ENCODE measurements at places on chromosomes 16 and 17.

- no peak for DNase-seq
These were observed 3.0 kb downstream of the SECTM1 start for GRCh38 chr17:82330322-82331239.

DNA sequence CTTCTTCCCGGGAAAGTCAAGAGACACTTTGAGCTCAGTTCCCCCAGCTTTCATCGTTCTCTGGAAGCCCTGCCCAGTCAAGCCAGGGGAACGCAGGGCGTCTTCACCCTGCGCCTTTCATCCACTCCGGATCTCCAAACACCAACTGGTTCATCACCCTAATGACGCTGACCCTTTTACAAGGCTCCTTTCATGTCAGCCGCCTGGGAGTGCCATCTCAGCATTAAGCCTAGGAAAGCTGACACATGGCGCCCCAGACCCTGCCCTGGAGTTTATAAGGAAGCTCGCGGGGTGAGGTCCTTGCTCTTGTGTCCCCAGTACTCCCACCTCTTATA, 594 bp upstream of the DNAJC7 start:
- peak; percentile 34 for DNase-seq

GRCh38 chr16:1548727-1549126, 15.3 kb downstream of the TMEM204 start:
- DNase-seq, result no peak

DNA sequence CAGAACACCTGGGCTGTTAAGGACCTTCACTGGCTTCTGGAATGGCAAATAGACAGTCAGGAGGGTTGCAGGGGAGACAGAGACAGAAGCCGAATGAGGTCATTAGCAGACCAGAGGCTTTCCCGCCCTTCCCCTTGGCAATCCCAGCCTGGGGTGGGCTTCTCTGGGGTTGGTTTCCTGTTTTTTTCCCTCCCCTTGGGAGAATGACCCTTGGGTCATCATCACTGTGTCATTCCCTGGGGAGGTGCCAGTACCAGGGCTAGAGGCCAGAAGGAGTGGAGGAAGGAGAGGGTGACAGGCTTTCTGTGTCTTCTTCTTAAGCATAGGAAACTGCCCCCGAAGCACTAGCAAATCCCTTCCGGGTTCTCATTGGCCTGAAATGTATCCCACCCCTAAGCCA, 42.9 kb upstream of the IL21R start:
- no peak for DNase-seq

GRCh38 chr17:20270369-20270768, 197.0 kb downstream of the LGALS9B start:
- no peak for DNase-seq

- peak; percentile 24 for DNase-seq
These were observed 773 bp downstream of the SYNGR3 start for GRCh38 chr16:1990351-1991134.

DNA sequence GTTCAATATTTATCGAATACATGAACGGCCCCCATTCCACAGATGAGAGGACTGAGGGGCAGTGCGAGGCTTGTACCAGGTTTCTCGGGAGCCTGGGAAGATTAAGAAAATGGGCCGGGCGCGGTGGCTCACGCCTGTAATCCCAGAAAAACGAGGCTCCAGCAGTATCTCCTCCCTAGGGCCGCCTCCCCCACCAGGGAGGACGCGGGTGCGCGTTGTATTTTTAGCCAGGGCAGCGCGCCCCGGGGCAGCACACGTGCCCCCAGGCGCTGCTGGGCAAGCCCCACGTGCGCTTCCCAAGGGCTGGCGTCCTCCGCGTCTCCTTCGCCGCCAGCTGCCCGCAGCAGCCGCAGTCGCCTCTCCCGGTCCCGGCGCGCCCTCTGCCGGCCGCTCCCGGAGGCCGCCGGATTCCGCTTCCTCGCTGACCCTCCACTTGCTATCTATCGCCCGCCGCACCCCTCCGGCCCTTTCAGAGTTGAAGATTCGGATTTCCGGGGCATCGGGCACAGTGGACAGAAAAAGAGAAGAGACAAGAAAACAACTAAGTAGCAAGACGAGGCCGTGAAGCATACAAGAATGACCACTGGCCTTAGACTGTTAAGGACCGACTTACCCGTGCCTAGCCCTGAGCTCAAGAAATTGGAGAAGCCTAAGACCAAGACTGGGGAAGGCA, 1.9 kb upstream of the YBX2 start:
- peak; percentile 56 for DNase-seq

DNA sequence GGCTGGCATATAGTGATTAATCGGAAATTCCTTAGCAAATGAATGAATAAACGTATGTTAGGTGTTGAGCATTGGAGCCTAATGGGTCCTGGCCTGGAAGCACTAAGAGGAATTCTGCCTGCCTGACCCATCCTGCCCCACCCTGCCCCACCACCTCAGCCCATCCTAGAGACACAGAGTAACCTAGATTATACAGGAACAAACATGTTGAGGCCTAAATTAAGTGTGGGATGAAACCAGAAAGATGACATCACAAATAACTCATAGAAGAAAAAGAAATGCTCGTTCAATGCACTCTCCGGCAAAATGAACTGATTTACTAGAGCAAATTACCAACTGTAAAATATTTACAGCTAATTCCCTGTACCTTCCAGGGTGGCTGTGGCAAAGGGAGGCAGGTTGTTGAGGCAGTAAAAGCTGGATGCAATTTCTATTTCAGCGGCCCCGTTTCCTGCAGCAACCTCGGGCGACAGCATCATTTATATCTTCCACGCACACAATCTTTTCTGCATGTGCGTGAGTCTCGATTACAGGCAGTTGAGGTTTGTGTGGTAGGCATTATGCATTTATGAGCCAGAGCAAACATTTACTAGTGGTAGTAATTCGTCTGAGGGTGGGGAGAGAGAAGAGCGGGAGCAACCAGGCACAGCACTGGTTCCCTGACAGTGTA, 417.2 kb downstream of the HS3ST4 start:
- no peak for DNase-seq

DNA sequence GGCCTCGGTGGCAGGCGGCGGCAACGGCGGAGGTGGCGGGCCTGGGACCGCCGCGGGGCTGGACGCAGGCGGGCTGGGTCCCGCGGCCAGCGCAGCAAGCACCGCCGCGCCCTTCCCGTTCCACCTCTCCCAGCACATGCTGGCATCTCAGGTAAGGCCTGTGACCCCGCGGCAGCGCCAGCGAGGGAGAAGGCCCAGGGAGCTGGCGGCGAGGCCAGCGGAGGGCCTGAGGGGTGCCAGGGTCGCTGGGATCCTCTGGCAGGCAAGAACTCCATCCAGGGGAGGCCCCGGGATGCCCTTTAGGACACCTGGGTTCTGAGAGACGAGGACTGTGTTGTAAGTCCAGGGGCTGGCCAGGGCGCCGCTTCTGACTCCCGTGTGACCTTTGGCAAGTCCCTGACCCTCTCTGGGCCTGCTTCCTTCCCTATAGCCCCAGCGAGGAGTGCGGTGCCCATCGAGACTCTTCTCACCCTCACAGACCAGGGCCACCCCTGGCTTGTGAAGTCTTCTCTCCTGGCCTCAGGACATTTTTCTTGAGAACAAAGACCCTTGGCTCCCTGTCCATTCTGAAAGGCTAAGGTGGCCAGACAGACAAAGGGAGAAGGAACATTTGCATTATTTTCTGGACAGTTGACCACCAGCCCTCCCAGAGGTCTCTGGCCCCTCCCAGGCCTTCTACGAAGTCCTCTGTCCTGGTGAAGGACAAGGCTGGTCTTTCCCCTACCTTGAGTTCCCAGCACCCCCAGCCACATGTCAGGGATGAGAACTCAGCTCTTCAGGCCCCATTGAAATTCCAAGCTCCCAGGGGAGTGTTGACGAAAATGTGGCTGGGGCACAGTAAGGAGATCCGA, 6.3 kb downstream of the TBX2 start:
- DNase-seq, result no peak

GRCh38 chr17:4582101-4582501, 2.2 kb upstream of the SMTNL2 start:
- no peak for DNase-seq

GRCh38 chr17:68562736-68563135, 38.4 kb downstream of the FAM20A start:
- no peak for DNase-seq

DNA sequence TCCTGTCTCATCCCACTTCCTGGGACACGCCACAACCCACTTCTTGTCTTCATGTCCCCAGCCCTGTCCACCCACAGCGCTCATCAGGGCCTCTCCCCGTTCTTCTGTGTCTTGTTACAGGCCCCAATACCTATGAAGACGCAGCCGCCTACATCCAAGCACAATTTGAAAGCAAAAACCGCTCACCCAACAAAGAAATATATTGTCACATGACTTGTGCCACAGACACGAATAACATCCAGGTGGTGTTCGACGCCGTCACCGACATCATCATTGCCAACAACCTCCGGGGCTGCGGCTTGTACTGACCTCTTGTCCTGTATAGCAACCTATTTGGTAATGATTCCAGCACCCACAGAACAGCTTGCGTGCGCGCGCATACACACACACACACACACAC, 70.6 kb downstream of the AMFR start:
- no peak for DNase-seq

DNA sequence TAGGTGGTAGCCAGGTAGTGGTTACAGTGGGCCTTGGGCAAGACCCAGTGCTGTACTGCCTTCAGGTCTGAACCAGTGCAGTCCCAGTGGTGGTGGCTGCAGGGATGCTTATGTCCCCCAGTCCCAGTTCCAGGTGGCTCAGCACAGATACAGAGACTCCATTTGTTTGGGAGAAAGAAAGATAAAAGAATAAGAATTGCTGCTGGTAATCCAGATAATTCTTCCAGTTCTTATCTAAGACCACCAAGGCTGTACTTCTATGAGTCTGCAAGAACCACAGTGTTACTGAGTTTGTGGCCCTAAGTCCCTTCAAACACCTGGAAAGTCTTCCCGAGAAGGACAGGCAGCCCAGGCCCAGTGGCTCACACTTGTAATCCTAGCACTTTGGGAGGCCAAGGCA, 33.9 kb upstream of the ATP2C2 start:
- DNase-seq, result no peak

GRCh38 chr16:70712359-70712758, 26.5 kb upstream of the MTSS2 start:
- DNase-seq, result no peak

- no peak for DNase-seq
These were observed 1.1 kb downstream of the CHTF8 start for GRCh38 chr16:69131167-69131838.

- DNase-seq, result no peak
These were observed 15.5 kb upstream of the TMEM94 start for GRCh38 chr17:75440738-75441448.

DNA sequence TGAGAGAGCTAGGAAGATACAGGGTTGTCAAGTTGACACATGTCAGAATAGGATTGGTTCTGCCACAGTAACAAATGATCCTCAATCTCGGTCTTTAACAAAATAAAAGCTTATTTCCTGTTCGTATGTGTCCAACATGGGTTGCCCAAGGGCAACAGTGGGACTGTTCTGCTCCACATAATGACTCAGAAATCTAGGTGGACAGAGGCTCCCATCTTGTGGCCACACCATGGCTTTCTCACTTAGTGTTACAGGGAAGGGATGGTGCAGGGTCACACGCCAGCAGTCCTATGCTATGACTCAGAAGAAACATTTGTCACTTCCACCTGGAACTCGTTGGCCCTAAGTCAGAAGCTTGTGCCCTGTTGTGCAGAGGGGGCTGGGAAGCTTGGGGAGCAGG, 364.9 kb downstream of the SNX29 start:
- no peak for DNase-seq

DNA sequence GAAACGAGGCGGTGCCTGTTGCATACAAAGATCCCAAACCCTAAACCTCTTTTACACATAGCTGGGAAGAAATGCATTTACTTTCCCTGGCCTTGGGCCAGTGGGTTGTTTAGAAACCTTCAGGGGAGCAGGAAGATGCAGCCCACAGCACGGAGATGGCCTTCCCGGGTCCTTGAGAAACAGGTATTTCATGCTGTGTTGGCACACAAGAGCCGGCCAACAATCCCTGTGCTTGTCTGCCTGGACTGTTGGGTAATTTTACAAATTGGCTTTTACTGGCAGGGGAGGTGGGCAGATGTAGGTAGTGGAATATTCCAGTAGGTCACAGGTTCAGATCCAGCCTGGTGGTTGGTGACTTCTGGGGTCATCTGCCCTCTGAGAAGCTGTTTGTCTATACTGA, 148.0 kb downstream of the FOXL1 start:
- no peak for DNase-seq

DNA sequence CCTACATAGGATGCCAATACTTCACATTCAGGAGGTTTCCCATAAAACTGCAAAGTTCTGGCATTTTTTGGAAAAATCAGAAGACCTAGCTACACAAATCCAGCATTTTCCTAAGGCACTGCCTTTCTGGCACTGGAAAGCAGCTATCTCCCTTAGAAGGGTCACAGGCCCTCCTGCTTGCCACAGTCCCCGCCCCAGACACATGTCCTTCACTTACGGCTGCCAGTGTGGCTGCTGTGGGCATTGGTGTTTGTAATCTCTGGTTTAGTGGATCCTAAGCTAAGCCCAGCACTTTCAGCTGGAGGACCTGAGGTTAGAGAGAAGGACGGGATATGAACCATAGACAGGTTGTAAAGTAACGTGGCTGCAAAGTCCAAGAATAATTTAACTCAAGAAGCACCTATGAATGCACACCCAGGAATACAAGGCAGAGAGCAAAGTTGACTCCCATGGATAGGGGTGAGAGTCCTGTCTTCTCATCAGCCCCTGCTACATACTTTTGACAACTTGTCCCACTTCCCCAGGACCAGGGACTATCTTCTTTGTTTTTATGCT, 100.0 kb downstream of the XYLT1 start:
- DNase-seq, result no peak

- no peak for DNase-seq
These were observed 24.8 kb downstream of the PITPNC1 start for GRCh38 chr17:67401598-67402504.

GRCh38 chr17:30378241-30378824, 394 bp upstream of the CPD start:
- DNase-seq, result peak; percentile 43

DNA sequence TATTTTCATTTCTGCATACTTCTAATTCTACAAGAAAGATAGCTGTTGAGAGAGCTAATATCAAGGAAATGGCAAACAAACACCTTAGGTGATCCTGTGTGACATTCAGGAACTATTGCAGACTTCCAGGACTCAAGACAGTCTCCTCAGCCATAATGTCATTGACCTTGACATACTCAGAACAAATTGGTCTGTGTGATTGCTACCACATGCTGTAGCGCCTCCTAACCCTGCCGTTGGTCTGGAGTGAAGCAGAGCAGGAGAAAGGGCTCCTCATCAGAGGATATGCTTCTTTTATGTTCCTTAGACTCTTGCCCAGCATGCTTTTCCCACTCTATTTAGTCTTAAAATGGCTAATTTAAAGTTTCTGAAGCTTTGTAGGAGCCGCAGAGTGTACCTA, 194.2 kb upstream of the TBX2 start:
- no peak for DNase-seq

Data from stimulated activated naive CD4-positive, alpha-beta T cell treated with Interleukin-2 at 50 U/mL for 16 hours (primary cell).